ENCODE measurements at places on chromosomes 11 and 22. TPM values are rescaled to one million over a fixed set of nuclear protein-coding genes. Genes with fewer than 3 reads are reported as not detected.

The ANO5 gene
- 9.6 TPM for total RNA-seq

The DMC1 gene
- 28.9 TPM for total RNA-seq

The PPP6R3 gene
- total RNA-seq = 95.2 TPM

The GALNT18 gene
- total RNA-seq = 7.8 TPM

DNA sequence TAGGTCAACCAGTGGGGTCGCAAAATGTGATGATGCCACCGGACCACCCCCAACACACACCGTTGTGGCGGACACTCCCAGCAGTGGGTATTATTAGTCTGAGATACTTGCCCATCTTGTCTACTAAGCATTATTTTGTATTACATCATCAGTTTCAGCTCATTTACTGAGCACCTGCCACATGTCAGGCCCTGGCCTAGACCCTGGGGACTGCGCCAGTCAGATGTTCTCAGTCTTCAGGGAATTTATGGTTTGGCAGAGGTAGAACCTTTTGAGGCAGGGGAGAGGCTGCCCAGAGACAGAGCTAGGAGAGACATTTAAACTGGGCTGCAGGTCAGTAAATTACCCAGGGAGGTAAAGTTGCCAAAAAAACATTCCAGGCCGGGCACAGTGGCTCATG is 43.1 kb upstream of the GCAT start:
- no peak for DNase-seq

DNA sequence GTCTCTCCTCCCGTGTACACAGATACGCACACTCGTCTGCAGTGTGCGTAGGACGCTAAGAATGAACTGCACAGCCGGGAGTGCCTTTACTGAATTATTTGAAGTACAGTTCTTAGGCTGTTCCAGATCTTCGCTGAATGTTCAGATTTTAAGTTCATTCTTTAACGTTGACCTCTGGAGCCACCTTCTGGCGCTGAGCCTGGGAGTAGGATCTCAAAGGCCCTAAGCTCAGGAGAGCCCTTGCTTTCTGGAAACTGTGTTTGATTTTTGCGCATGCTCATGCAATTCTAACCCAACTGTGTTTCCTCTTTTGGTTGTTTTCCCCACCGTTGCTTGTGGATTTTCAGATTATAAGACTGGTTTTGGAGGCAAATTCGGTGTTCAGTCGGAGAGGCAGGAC is 22.8 kb downstream of the CTTN start:
- no peak for DNase-seq

DNA sequence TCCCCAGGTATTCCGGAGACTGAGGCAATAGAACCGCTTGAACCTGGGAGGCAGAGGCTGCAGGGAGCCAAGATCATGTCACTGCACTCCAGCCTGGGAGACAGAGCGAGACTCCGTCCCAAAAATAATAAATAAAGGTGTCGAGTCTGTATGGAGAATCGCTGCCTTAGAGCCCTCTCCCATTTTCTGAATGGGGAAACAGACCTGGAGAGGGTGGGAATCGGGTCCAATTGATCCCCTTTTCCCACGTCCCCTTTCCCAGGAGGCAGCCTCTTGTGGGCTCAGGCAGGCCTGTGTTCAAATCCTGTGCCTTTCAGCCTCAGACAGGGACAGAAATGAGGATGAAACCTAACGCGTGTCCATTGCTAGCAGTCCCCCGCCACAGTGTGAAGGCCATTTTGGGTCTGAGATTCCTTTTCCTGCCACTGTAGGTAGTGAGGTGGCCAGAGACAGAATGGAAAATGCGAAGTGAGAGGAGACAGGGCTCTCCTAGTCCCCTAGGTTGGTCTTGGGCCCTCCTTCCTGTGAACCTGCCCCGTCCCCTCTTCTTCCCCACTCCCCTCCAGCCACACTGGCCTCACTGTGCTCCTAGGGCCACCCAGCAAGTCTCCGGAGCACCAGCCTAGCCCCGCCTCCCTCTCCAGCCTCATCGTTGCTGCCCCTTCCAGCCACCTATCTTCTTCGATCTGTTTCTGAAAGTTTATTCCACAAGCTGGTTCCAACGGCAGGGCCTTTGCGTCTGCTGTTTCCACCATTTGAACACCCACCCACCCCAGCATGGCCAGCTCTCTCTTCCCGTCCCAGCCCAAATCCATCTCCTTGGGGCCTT is 2.7 kb upstream of the POLDIP3 start:
- no peak for DNase-seq

DNA sequence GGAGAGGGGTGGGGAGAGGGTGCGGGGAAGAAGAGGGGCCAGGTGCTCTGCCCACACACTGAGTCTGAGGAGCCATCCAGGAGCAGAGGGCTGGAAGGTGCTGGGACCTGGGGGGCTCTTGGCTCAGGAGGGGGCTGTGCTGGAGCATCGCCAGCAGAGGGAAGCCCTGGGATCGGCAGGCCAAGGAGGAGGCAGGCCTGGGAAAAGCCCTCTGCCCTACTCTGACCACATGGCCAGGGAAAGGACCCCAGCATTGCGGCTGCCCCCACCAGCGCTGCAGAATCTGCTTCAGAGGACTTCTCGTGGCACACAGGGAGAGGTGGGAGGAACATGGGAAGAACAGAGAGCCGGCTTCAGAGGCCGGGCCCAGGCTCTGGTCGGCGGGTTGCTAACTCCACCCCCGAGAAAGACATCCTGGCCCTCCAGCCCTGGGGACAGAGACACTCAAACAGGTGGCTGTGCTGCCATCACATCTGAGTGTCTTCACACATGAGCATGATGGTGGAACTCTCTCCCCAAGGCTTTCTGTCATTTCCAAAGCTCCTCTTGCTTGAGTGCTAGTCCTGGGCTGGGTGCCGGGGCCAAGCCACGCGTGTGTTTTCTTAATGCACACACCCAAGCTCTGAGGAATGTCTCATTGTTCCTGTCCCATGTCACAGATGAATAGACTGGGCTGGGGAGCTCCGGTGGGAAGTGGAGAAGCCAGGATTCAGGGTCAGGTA is 1378.0 kb downstream of the BRD1 start:
- no peak for DNase-seq

DNA sequence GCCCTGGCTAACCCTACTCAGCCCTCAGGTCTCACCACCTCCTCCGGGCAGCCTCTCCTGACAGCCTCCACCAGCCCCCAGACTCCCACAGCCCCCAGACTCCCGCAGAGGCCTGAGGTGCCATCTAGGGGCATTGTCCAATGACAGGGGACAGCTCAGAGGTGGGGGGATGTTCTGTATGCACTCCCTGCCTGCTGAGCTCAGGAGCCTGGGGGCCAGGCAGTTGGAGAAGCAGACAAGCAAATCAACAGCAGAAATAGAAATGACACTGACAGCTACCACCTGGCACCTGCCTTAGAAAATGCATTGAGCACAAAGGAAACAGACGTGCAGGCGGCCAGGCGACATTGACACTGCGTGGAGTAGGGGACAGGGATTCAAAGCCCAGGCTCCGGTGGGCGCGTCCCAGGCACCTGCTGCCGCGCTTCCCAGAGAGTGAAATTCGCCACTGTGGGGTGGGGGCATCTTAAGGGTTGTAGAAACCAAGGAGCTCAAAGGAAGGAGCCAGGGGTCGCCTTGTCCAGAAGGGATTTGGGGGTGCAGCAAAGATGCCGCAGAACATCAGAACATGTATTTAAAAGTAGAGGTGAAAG is 22.5 kb upstream of the WNT7B start:
- DNase-seq = no peak

DNA sequence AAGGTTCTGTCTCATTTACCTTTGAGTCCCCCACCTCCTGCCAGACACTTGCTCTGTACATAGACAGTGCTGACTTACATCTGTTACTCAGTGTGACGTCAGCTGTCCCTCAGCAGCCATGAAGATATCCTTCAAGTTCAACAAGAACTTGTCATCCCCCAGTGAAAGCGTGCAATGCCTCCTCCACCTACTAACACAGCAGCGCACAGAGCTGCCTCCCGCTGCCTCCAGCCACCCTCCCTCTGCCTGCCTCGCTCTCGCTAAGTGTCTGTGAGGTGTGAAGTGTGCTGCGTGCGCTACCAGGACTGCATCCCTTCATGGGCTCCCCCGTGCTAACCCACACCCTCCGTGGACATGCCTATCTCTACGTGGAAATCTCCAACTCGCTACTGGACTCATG is 621.4 kb downstream of the BRD1 start:
- DNase-seq = peak; percentile 2

DNA sequence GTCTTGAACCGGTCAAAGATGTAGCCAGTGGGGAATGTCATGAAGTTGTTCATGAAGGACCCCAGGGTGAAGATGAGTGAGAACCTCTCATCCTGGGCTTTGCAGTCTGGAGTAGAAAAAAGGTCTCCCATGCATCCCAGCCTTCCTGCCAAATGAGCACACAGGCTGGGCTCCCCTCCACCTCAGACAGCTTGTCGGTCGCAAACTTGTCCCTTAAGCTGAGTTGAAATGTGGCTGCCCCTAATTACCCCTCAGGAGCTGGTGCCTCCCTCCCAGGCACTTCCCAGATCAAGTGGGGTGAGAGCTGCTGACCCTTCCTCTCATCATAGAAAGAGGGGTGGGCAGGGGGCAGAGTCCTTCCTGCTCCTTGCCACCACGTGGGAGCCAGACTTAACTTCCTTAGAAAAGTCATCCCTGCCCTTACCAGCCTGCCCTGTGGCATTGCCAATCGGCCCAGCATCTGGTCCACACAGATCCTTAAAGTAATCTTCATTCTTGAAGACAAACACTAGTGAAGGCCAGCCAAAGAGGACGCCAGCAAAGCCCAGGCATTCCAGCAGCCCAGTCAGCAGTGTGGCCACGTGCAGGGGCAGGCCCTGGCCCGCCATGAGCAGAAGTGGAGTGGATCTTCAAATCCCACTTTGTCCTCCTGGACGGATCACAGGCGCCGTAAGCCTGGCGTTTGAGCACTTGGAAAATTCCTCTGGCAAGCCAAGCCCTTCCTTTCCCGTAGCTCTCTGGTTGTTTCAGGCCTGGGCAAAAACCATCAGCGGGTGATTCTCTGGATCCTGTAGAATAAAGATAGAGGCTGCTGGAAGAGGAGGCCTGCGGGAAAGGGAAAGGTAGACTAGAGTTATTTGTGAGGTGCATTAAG is 1.1 kb downstream of the SLC43A3 start:
- peak; percentile 23 for DNase-seq

DNA sequence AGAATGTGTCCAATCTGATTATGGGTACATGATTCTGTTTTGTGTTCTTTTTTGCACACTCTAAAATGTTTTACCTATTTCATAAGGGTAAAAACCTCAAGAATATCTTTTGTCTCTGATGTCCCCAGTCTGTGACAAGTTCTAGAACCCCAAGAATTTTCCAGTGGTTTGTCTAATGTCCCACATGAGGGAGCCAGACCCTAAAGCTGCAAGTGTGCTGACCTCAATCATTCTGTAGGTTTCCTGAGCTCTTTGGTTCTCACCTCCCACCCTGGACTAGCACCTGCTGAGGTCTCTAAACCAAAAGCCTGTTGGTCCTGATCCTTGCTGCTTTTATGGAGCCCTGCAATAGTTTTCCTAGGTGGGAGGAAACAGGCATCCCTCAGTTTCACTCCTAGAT is 149.8 kb upstream of the MPPED2 start:
- DNase-seq = no peak

DNA sequence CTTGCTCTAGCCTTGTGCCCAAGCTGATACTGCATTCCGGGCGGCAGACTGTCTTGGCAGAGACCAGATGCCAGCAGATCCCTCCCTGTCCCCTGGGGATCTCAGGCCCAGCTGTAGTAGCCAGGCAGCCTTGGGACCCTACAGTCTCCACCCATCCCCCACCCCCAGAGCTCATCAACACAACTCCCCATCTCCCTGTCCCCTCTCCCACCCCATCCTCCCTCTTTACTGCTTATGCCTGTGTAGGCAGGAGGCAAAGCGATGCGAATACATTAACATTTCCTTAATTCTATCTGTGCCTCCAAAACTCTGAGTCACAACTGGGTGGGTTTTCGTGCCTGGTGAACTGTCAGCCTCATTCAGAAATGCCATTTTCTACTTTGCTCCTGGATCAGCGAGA is 547.6 kb downstream of the BUD13 start:
- no peak for DNase-seq

- no peak for DNase-seq
Observed at GRCh38 chr11:116644941-116645305, 127.9 kb downstream of the BUD13 start.

GRCh38 chr11:77705876-77706579 is 68.4 kb upstream of the CLNS1A start:
- no peak for DNase-seq

DNA sequence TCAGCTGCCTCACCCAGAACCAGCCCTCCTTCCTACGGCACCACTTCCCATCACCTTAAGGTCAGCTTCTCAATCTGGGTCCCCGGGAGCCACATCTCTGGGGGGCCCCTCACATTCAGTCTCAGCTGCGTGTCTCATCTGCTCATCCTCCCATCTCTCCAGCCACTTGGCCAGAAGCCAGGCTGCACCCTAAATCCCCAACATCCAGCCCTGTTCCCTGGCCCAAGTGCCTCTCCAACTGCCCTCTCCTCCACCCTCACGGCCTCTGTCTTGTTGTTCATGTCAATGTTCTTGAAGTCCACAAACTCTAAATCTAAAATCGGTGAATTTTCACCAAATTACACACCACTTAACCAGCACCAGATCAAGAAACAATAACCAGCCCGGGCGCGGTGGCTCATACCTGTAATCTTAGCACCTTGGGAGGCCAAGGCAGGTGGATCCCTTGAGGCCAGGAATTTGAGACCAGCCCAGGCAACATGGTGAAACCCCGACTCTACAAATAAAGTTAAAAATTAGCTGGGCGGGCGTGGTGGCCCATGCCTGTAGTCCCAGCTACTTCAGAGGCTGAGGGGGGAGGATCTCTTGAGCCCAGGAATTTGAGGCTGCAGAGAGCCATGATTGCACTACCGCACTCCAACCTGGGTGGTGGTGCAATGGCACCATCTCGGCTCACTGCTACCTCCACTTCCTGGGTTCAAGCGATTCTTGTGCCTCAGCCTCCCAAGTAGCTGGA is 33.7 kb downstream of the A4GALT start:
- no peak for DNase-seq

GRCh38 chr11:132643239-132643638 is 889.1 kb downstream of the OPCML start:
- no peak for DNase-seq

- DNase-seq = no peak
Observed at GRCh38 chr22:27843441-27843840, 41.9 kb upstream of the MN1 start.

DNA sequence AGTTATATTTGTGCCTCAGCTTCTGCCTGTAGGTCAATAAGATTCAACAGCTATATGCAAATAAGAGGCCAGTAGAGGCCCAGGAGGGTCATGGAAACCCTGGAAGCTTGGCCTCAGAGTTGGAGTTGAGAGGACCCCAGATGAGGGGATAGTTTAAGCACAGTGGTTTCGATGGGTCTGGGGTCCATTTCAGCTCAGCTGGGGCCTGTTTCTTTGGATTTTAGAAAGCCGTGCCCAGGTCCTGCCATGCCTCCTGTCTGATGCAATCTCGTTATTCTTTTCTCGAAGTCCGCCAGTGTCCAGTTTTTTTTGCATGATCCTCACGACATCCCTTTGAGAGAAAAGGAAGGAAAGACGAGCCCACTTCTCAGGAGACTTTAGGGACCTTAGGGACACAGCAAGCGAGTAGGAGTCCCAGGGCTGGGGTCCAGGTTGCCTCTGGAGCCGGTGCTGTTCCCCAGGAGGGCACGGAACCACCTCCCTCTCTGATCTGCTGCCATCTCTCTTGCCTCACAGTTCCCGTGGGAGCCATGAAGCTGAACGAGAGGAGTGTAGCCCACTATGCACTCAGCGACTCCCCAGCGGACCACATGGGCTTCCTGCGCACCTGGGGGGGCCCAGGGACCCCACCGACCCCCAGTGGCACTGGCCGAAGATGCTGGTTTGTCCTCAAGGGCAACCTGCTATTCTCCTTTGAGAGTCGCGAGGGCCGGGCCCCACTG is 2.6 kb upstream of the SMDT1 start:
- DNase-seq = no peak

- DNase-seq = no peak
Observed at GRCh38 chr11:6356503-6357055, 33.7 kb upstream of the SMPD1 start.

- peak; percentile 20 for DNase-seq
Observed at GRCh38 chr11:99069856-99070444, 49.2 kb downstream of the CNTN5 start.

Data from adrenal gland (tissue), 19 donors.